Progenitor cell of endocrine pancreas (in vitro differentiated cells): ENCODE measurements at places on chromosomes 7 and 10. TPM values are rescaled to one million over a fixed set of nuclear protein-coding genes. Genes with fewer than 3 reads are reported as not detected.
A peak's percentile ranks its signal among the peaks of the same experiment; 100 is the strongest.

The TIMM23B gene
- total RNA-seq, result 19.2 and 19.6 TPM in 2 replicates

- DNase-seq, result no peak
These were observed 95.0 kb downstream of the LRRC18 start for GRCh38 chr10:48844616-48845015.

GRCh38 chr10:44809647-44810046 lies 101.5 kb upstream of the TMEM72 start:
- no peak for DNase-seq

- DNase-seq, result peak; percentile 75
These were observed 14.7 kb downstream of the LZTS2 start for GRCh38 chr10:101014230-101014884.

DNA sequence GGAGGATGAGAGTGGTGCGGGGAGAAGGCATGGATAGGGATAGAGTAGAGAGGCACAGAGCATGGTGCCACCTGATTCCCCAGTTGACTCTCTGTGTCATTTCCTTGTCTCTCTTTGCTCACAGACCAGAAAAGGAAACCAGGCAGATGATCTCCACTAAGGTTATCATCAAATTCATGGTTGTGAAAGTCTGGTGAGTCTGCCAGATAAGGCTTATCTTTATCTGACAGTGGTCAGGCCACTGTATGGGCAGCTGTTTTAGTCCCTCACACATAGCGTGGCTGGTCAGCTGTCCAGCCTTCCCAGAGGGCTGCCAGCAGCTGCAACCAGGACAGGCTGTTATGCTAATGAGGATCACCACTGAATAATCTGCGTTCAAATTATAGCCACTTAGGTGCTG lies 99.0 kb downstream of the ADRA2A start:
- DNase-seq, result no peak
